Mesothelial cell of epicardium (in vitro differentiated cells): ENCODE measurements at places on chromosomes 5 and 9. TPM values are rescaled to one million over a fixed set of nuclear protein-coding genes. Genes with fewer than 3 reads are reported as not detected.

DNA sequence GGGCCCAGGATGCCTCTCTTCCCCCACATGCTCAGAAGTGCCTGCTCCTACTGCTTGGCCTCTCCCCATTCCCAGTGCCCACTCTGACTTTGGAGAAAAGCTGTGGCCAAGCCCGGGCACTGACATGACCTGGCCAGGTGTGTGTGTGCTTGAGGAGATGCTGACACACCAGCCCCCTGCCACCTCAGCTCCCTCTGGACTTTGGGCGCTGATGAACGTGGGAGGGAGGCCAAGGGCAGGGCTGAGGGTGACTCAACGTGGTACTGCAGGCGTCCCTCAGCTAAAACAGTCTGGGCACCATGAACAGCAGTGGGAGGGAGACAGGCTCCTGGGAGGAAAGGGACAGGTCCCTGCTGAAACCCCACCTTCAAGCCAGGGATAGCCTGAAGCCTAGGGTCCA, 3.9 kb downstream of the TRIM36 start:
- H3K4me1 ChIP-seq = peaks cover 4% of the 10 kb centered on the region
- H3K4me3 ChIP-seq = no peak overlapping the region
- no peak for DNase-seq
- peaks cover 5% of the 10 kb centered on the region for H3K36me3 ChIP-seq

DNA sequence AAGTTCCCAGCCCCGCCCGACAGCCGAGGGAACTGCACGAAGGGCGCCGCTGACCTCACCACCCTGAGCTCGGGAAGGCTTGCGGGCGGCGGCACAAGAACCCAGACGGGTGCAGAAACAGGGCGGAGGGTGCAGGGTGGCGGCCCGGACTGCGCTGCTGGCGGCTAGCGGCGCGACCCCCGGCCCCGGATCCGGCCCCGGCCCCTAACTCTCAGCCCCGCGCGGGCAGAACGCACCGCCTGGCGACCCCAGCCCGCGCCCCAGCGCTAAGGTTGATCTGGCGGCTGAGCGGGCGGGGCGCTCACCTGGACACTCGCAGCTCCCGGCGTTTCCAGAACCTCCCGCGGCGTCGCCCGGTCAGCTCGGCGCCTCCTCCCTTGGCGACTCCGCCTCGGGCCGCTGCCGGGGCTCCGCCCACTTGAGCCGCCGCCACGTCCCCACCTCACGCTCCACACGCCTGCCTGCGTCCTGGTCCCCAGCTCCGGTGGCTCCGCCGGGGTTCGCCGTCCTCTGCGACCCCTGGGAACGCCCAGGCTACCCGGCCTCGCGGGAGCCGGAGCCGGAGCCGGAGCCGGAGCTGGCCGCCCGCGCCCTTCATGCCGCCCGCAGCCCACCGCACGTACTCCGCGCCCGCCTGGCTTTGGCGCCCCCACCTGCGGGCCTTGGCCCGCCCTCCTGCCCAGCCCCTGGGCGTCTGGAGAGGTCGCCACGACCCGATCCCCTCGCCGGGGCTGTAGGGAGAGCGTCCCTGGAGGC, at the start of gene P4HA2:
Gene P4HA2 (minus strand): TSS at position 369 of the 756 bp plus-strand sequence. CDS start 9,227 bp downstream, outside the sequence.
- peak within 1 kb of the TSS; percentile 64 for H3K27ac ChIP-seq
- H3K4me1 ChIP-seq = peaks cover 48% of the 10 kb centered on the region
- peak within 1 kb of the TSS; percentile 70 for H3K4me3 ChIP-seq
- no peaks in the 10 kb centered on the region for H3K36me3 ChIP-seq

DNA sequence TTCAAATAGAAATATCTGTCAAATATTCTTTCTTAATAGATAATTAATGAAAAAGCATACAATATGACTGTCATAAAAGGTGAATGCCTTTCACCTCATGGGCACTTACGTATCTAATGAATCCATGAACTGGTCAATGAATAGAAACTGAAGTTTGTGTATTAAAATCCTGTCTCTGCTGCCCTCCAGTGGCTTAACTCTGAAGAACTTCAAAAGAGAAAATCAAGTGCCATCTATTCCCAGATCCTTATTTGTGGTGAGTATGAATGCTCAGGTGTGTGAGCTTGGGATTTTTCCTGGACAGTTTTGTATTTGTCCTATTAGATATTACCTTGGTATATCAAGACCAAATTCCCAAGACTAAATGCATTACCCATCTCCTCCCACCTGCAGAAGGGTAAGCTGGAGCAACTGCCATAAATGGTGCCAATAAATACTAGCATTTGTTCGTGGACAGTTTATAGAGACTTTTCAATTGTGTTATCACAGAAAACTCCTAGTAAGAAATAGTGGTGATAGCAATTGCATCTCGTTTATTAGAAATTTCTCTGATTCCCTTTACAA, 44.0 kb upstream of the SVEP1 start:
- H3K4me1 ChIP-seq = peaks cover 16% of the 10 kb centered on the region
- H3K27ac ChIP-seq = no peak overlapping the region
- DNase-seq = no peak
- H3K4me3 ChIP-seq = no peak overlapping the region
- H3K27me3 ChIP-seq = peaks cover 2% of the 10 kb centered on the region

DNA sequence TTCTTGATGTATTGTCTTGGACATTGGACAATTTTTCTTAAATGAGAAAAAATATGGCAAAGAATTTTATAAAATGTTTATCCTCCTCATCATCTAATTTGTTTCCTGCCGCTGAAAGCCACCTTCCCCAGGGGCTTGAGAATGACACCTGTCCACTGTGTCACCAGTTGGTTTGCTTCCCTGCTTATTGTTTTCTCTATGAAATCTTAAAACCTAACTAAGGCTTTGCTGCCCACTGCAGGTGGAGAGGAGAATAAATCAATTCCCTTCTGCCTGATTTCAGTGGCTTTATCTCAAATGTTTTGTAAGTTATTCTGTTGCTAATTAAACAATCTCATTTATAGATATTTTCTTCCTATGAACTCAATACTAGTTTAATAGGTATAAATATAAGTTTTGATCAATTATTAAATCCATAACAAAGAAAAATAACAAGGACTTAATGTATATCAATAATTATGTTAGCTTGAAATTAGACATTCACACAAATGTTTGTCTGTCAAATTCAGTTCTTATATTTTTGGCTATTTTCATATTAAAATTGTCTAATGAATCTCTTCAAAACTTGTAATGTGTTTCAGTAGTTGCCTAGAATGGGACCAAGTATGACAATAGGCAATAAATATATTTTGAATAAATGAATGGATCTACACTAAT, 822.5 kb downstream of the PTPRD start:
- no peak for DNase-seq
- no peaks in the 10 kb centered on the region for H3K36me3 ChIP-seq
- H3K27me3 ChIP-seq = no peaks in the 10 kb centered on the region
- H3K4me3 ChIP-seq = no peak overlapping the region
- H3K4me1 ChIP-seq = no peaks in the 10 kb centered on the region

DNA sequence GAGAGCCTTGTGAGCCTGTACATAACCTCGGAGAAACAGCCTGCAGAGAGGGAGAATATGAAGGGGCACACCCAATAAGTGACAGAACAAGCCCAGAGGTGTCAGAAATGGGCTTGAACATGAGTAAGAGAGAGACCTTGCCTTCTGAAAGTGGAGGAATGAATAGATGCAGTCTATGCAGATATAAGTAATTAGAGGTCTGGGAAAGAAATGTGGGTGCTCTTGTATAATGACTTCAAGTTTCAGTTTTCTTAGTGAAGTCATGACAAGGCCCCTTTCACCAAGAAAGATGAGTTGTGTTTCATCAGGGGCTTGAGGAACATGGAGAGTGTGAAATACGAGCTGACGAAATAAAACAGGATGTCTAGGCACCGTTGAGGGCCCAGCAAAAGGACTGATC, 15.1 kb downstream of the GRAMD2B start:
- peaks cover 17% of the 10 kb centered on the region for H3K36me3 ChIP-seq
- no peaks in the 10 kb centered on the region for H3K27me3 ChIP-seq
- no peaks in the 10 kb centered on the region for H3K4me1 ChIP-seq
- DNase-seq = no peak
- no peak overlapping the region for H3K4me3 ChIP-seq

DNA sequence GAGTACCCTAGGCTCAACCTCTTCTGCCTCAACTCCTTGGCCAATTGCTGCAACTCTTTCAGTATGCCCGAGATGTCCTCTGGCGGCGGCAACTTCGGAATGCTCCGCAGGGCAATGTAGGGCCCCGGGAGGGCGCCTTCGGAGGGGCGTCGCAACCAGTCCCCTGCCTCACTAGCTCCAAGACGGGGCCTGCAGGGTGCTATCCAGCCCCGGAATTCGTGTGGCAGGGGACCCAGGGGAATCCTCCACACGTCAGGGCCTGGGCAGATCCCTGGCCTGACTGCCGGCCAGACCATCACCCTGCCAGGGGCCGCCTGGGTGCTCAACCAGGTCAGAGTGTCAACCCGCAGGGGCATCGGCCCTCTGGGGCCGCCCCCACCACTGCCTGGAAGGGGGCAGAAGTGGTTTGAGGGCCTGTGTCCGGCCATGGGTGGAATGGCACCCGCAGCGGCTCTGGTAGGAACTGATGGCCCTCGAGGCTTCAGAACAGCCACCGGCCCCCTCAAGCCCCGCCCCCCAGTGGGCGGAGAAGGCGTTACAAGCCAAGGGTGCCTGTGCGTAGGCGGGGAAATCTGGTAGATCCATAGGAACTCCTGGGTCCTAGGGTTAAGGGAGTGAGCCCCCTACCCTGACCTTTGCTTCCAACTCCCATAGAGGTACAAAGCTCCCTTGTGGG, at the start of gene POU5F2:
Gene POU5F2 (minus strand): TSS at position 465 of the 676 bp plus-strand sequence. CDS start 37 bp downstream, at position 428.
- peaks cover 18% of the 10 kb centered on the region for H3K36me3 ChIP-seq
- H3K4me3 ChIP-seq = no peak within 1 kb of the TSS
- H3K4me1 ChIP-seq = no peaks in the 10 kb centered on the region
- no peak for DNase-seq
- H3K27me3 ChIP-seq = no peaks in the 10 kb centered on the region

Gene ZDHHC11
- total RNA-seq = 9.7 to 13.3 TPM (median 11.4 TPM) in 3 replicates

Gene MARCHF3
- total RNA-seq = 8.0 to 9.4 TPM (median 8.5 TPM) in 3 replicates

Gene IRX1
- 68.5 to 71.5 TPM (median 68.6 TPM) in 3 replicates for total RNA-seq

Gene SNCAIP
- total RNA-seq = 102 to 113 TPM (median 109 TPM) in 3 replicates

Gene GRXCR2
- not detected in 3 replicates for total RNA-seq
